ENCODE measurements at places on chromosomes 12 and 14. TPM values are rescaled to one million over a fixed set of nuclear protein-coding genes. Genes with fewer than 3 reads are reported as not detected.

DNA sequence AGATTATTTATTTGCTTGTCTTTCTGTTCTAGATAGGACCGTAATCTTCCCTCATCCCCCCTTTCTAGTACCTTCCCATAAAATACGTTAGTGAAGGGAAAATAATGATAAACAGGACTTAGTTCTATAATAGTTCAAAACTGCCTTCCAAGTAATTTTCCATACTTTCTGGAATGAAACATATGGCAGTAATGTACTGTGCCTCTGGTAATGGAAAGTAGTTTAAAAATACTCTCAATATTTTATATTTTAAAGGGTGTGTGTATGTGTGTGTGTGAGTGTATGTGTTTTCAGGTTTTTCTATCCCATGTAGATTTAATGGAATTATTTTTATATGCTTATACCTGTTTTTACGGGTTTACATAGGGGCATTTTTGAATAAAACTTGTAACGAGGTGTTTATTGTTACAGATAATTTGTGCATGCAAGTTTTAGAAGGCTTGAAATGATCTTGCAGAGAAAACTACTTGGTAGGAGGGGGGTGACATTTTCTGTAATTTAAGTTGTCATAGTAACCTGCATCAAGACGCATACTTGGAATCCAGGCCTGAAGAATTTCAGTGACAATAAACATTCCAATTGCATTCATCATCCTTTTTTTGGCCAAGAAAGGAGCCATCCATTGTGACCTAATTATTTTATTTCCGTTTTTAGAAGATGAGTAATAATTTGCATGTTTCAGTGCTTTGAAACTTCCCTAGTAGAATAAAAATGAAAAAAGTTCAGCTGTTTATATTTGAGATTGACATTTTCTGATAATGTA lies 38.9 kb downstream of the RASSF8 start:
- ATAC-seq: peak; percentile 81

DNA sequence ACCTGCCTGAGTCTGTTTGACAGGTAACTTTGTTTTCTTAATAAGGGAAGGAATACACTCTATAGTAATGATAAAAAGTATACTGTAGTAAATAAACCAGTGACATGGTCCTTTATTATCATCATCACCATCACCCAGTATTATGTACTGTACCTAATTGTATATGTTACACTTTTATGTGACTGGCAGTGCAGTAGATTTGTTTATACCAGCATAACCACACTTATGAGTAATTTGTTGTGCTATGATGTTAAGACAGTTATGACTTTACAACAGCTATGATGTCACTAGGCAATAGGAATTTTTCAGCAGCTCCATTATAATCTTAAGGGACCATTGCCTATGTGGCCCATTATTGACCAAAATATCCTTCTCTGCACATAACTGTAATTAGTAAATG lies 155.0 kb downstream of the NUBPL start:
- ATAC-seq: no peak

- no peak for ATAC-seq
These were observed 7.5 kb downstream of the SLC25A29 start for GRCh38 chr14:100298551-100299237.

GRCh38 chr12:30691122-30691879 lies 4.4 kb downstream of the IPO8 start:
- peak; percentile 79 for ATAC-seq

The NELL2 gene
- total RNA-seq: 5.1 TPM

GRCh38 chr14:68936476-68936875 lies 42.6 kb downstream of the ACTN1 start:
- no peak for ATAC-seq

GRCh38 chr12:18224745-18225144 lies 36.6 kb upstream of the PIK3C2G start:
- peak; percentile 89 for ATAC-seq

GRCh38 chr12:101634724-101635123 lies 40.0 kb downstream of the MYBPC1 start:
- ATAC-seq: no peak

DNA sequence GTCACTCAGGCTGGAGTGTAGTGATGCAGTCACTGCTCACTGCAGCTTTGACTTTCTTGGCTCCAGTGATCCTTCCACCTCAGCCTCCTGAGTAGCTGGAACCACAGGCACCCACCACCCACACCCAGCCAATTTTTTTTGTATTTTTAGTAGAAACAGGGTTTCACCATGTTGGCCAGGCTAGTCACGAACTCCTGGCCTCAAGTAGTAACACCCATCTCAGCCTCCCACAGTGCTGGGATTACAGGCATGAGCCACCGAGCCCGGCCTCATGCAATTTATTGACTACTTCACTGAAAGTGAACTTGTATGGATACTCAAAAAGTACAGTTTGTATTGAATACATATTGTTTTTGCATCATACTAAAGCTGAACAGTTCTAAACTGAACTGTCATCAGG lies 9.1 kb downstream of the PSEN1 start:
- ATAC-seq: no peak

- ATAC-seq: no peak
These were observed 18.7 kb downstream of the PKP2 start for GRCh38 chr12:32877601-32878459.

- peak; percentile 45 for ATAC-seq
These were observed 196.6 kb downstream of the SLC25A21 start for GRCh38 chr14:36975834-36976233.

The FAM181A gene
- total RNA-seq: 10.7 TPM

All from motor neuron (in vitro differentiated cells).